Urinary bladder (tissue), 4 donors: ENCODE measurements at places on chromosomes 3 and 15.
A peak's percentile ranks its signal among the peaks of the same experiment; 100 is the strongest.

GRCh38 chr15:81346611-81347010, 22.7 kb upstream of the STARD5 start:
- DNase-seq, result no peak

DNA sequence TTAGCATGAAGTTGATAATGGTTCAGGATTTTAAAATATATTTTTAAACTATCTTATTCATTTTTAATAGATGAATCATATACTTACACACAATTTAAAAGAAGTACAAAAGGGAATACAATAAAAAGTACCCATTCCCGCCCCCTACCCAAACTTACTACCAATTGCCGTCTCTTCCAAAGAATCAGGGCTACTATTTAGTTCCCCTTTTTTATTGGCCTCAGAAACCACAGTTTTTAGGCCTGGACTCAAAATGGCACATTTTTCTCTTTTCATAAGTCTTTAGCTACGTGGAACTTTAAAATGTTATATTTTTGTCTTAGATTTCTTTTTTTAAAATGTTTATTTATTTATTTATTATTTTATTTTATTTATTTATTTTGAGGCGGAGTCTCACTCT, 18.0 kb downstream of the LRRK1 start:
- no peak for DNase-seq

DNA sequence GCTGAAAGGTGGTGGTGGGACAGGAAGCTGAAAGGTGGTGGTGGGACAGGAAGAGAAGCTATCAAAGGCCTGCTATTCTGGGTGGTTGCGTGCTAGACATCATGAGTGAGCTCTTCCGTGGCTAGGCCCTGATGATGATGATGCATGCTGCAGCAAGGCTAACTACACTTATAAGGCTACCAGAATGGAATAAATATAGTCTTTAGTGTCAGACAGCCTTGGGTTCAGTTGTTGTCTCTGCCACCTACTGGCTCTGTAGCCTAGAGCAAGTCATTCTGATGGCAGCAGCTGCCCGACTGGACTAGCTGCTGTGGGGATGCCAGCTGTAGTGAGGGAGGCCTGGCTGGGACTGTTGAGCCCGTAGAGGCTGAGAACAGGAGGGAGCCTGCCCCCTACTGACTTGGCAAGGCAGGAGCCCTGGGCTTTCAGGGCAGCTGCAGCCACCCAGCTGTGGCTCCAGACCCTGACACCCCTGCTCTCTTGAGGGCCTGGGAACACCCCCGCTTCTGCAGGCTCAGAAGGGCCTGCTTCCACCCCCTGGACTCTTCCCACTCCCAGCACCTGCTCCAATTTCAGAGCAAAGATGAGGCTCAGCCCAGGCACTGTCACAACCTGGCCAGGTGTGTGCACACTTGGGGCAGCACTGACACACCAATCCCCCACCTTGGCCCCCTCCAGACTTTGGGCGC, 21.4 kb upstream of the ZBED2 start:
- DNase-seq, result no peak

- DNase-seq, result peak; percentile 14
These were observed 789.0 kb upstream of the ROBO1 start for GRCh38 chr3:80556763-80557162.

DNA sequence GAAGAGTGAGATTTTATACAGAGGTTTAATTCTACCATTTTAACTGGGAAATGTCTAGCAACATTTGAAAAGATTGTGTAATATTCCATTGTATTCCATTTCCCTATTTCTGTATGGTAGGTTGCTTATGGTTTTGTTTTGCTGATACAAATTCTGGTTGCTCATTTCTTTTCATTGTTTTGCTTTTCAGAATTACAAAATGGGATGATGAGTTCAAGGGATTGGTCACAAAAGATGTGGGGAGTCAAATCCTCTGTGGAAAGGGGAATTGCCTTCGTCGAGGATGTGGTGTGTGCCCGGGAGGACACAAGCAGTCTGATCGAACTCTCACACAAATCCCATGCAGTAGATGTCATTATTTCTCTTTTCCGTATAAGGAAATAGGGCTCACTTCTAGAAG, 18.3 kb downstream of the SLCO3A1 start:
- no peak for DNase-seq

- DNase-seq, result no peak
These were observed 22.6 kb downstream of the RAB7A start for GRCh38 chr3:128748557-128748956.

- no peak for DNase-seq
These were observed 54.9 kb downstream of the DNASE1L3 start for GRCh38 chr3:58155838-58156237.

- no peak for DNase-seq
These were observed 56.4 kb downstream of the FEM1B start for GRCh38 chr15:68333775-68334470.

GRCh38 chr3:109432833-109433232, 95.5 kb upstream of the DPPA4 start:
- no peak for DNase-seq

DNA sequence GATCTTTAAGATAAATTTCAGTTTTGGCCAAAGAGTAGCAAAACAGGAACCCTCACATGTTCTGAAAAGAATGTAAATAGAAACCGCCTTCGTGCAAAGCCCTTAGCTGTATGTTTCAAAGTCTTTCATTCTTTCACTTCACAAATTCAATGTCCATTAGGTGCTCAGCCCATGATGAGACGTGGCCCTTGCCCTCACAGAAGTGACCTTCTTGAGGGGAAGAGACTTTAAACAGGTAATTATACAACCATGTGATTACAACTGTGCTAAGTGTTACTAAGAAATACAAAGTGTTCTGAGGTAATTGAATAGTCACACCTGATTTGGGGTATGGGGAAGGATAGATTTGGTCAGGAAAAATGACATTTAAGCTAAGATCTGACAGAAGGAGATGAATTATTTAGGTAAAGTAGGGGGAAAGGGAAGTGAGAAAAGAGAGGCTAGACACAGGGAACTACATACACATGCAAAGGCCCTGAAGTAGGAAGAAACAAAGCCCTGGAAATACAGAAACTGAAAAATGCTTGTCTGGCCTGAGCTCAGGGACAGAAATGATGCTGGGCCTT, 19.6 kb downstream of the HSPBAP1 start:
- no peak for DNase-seq

- DNase-seq, result no peak
These were observed 10.7 kb downstream of the RBM15B start for GRCh38 chr3:51401735-51402134.

GRCh38 chr3:9213019-9213634, 36.3 kb downstream of the SRGAP3 start:
- no peak for DNase-seq

DNA sequence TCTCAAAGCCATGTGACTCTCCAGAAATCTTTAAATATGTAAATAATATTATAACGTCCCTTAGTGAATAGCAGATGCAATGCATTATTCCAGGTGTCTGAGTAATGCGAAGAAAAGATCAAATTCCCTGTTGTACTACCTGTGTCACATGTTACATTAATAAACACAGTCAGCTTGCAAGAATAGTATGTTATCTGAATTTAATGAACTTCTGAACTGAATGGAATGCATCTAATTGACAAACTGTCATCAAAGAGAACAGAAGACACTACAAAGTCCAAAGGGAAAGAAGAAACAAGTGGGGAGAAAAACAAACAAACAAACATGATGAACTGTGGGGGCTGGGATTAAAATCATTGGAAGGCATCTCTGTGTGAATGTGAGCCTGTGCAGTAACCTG, 508.8 kb downstream of the LPP start:
- DNase-seq, result no peak

DNA sequence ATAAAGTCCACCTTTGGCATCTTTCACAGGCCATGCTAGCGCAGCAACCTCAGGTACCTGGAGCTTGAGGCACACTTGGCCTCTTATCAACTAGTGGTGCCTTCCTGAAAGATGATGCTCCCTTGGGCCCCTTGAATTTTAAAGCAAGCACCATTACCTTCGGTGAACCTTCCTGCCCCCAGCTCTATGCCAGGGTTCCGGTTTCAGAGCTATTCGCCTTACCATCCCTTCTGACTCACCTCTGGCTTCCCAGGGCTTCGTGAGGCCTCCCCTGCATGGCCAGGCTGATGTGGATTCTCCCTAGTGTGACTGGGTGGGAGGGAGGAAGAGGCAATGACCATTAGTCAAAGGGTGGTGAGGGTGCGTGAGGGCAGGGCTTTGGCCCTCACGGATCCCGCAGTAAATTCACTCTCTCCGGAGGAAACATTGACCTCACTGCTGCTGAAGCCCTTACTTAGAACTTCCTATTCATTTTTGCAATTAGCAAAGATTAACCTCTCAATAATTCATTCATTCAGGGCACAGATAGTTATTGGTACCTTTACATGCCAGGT, 16.3 kb downstream of the BHLHE40 start:
- no peak for DNase-seq

DNA sequence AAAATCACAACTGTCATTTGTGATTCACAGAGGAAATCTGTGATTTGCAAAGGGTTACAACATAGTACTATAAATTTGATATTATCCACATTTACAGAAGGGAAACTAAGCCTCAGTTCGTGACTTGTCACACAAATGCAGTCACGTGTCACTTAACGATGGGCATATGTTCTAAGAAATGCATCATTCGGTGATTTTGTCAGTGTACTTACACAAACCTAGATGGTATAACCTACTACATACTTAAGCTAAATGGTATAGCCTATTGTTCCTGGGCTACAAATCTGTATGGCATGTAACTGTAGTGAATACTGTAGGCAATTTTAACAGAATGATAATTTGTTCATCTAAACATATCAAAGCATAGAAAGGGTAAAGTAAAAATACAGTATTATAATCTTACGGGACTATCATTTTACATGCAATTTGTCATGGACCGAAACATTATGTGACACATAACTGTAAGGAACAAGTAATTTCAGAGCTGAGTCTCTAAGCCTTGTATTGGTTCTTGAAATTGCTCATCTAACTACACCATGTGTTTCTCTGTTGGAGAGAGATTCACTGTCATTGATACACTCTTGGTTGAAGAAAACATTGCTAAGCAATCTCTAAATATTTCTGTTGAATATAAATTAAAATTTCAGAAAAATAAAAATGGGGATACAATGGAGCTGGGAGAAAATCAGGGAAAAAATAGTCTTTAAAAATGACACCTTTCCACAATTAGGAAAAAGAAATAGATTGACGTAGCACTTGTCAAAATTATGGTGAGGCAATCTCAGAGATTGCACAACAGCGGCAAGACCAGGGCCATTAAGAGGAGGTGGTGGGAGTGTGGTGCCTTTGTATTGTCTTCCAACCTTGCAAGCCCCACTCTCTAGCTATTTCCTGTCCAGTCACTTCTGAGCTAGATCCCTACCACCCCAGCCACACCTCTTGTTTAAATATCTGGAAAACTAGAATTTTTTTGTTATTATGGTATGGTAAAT, 645.8 kb upstream of the TBL1XR1 start:
- no peak for DNase-seq

- no peak for DNase-seq
These were observed 9.9 kb upstream of the LEKR1 start for GRCh38 chr3:156816091-156816793.

GRCh38 chr3:44647771-44648170, 761 bp upstream of the ZNF35 start:
- DNase-seq, result no peak

DNA sequence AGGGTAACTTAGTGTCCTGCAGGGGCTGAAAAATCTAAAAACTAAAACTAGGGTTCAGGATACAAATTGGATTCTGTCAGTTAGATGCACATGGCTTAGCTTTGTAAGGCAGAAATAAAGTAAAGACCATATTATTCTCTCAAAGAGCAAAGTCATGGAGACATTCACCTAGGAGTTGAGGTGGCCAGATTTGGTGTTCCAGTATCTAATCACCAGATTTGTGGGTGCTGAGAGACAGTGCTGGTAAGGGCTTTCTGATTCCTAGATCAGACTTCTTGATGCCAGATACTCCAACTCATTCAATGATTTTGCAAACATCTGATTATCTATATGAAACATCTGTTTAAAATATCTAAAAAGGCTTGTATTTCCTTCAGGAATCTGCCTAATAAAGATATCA, 28.3 kb upstream of the TBC1D5 start:
- no peak for DNase-seq

DNA sequence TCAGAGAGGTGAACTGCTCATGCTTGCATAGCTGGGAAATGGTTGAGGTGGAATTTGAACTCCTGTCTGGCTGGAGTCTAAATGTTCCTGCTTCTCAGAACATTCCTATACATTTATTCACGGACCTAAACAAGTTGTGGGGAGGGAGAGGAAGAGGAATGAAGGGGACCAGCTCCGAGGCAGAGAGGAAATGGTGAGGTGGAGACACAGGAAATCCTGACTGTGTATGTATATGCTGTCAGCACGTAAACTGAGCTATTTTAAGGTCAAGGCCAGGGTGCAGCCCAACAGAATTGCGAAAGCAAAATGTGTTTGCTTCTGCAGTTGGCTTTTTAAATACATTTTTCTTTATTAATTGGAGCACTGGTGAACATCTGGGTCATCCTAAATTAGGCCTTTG, 74.1 kb upstream of the POMGNT2 start:
- no peak for DNase-seq

GRCh38 chr3:129112308-129113052, 9.1 kb downstream of the RAB43 start:
- no peak for DNase-seq

- DNase-seq, result no peak
These were observed 15.7 kb downstream of the UBAP1L start for GRCh38 chr15:65099336-65099735.

- no peak for DNase-seq
These were observed 22.4 kb downstream of the CD86 start for GRCh38 chr3:122077293-122078234.

DNA sequence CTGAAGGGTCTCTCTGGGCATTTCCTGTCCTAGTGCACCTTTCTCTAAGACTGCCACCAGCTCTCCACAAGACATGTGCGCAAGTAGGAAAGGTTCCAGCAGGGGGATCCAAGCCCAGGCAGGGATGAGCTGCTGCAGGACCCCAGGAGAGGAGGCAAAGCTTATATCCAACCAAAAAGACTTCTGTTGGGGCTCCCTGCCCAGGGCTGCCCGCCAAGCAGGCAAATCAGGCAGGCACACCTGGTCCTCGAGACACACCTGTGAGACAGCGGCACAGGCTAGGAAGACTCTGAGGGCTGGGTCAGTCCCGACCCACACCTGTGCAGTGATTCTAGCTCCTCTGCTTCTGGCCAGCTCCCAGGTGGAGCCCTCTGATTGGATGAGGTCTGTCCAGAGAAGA, 80.6 kb downstream of the MYLK start:
- no peak for DNase-seq

DNA sequence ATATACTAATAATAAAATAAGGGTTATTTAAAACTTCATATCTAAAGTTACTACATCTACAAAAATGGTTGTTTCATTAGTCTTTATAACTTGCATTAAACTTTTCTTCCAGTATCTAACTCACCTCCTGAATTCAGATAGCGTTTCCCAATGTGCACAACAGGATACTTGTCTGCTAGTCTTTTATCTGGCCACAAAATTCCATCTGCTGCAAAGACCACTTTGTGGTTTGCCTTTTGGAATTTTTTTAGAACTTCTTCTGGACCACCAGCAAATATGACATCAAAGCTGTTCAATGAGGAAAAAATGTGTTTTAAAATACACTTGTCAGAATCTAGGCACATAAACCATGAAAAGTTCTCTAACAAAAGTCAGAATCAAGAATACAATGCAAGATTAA, 50.8 kb downstream of the PLOD2 start:
- DNase-seq, result no peak
